Fibroblast of skin of left biceps (primary cell): ENCODE measurements at places on chromosomes 4 and X.

GRCh38 chrX:152642931-152643564 lies 5.4 kb downstream of the GABRQ start:
- no peak for DNase-seq

DNA sequence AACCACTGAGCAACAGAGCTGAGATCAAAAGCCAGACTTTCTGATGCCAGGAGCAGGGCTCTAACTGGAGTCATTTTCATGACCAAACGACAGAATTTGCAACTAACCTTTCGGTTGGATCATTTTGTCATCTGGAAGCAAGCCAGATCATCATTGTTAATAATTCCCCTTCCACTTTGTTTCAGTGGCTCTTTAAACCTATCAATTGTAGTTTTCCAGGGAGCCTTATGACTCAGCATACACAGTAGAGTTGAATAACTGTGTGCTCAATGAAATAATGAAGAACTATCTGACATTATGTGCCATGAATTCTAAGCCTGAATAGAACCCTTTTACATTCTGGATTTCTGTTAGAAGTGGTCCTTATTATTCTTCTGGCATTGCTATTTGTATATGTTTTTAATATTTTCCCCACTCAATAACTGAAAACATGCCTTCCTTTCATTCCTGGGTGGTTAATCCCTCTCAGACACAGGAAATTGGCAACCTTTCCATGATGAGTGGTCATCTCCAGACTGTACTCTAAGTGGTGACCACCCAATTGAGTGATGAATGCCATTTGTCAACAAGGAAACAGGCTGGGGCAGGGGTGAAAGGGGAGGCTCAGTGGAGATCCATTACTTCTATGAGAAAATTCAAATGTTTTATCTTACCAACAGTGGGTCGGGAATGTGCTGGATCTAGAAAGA lies 431.8 kb downstream of the BCOR start:
- DNase-seq = no peak

- no peak for DNase-seq
These were observed 9.5 kb downstream of the HPGDS start for GRCh38 chr4:94332983-94333590.

GRCh38 chr4:145808021-145808650 lies 128.2 kb downstream of the C4orf51 start:
- DNase-seq = peak; percentile 80

GRCh38 chr4:18297684-18298083 lies 276.1 kb upstream of the LCORL start:
- DNase-seq = no peak

GRCh38 chrX:150429594-150429993 lies 66.5 kb downstream of the MAMLD1 start:
- DNase-seq = peak; percentile 35

DNA sequence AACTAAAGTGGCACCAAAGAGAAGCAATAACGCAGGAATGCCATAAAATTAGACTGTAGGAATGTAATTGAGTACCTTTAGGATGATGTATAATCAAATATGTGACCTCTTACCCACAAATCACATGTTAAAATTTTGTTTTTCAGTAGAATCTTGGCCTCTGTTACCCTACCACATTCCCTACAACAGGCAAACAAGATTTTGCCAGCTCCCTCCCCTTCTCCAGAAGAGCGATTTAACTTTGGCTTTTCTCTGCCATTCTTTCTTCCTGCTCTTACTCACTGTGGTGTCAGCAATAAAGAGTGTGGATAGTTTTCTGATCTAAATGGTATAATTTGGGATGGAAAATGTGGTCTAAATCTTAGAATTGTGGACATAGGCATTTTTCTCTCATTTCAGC lies 57.2 kb downstream of the TRIM2 start:
- DNase-seq = no peak
